WTC11 (cell line): ENCODE measurements at places on chromosomes 12 and 14. TPM values are rescaled to one million over a fixed set of nuclear protein-coding genes. Genes with fewer than 3 reads are reported as not detected.

Gene SLC2A13
- 12.5 to 15.3 TPM (median 13.1 TPM) in 3 replicates for total RNA-seq

Gene FAM186B
- 0.16 to 0.39 TPM (median 0.21 TPM) in 3 replicates for total RNA-seq

DNA sequence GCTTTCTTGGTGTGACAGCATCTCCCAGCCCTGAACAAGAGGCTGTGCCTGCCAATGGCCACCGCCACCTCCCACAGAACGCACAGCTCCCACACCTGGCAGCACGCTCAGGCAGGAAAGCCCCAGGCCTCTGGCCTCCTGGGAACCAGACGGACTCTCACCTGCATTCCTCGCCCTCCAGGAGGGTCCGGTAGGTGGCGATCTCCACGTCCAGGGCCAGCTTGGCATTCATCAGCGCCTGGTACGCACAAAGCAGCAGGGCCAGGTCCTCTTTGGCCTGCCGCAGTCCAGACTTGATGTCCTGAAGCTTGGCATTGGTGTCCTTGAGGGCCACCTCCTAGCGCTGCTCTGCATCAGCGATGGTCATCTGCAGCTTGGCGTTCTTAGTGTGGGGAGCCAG lies 12.1 kb upstream of the KRT77 start:
- peak overlapping the region; percentile 47 for H3K4me3 ChIP-seq
- H3K4me1 ChIP-seq = 0 out of 2 replicates have a peak, but pooled peaks cover 6% of the 10 kb centered on the region
- H3K36me3 ChIP-seq = no peaks in the 10 kb centered on the region
- peaks cover 53% of the 10 kb centered on the region for H3K27me3 ChIP-seq
- H3K27ac ChIP-seq = no peak overlapping the region

DNA sequence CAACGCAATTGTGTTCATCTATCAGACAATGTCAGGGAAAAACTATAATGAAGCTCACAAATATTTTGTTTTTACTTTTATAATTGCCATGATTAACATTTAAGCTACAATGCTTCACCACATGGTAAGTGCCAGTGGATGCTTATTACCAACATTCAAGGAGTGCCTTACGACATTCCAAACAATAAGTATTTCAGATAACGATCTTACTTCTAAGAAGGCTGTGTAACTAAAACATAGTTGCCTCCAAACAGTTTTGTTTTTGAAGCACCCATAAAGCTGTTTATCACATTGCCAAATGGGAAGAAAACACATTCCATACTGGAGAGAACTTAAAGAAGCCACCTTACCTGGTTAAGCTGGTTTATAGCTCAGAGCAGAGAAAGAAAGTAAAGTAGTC lies 78.8 kb downstream of the RPS6KA5 start:
- H3K27me3 ChIP-seq = no peaks in the 10 kb centered on the region
- no peak for DNase-seq

- peaks cover 23% of the 10 kb centered on the region for H3K4me1 ChIP-seq
- H3K27me3 ChIP-seq = peaks cover 4% of the 10 kb centered on the region
- no peak for DNase-seq
- peaks cover 14% of the 10 kb centered on the region for H3K36me3 ChIP-seq
- no peak overlapping the region for H3K4me3 ChIP-seq
Observed at GRCh38 chr12:76003355-76003638, 28.3 kb downstream of the PHLDA1 start.

DNA sequence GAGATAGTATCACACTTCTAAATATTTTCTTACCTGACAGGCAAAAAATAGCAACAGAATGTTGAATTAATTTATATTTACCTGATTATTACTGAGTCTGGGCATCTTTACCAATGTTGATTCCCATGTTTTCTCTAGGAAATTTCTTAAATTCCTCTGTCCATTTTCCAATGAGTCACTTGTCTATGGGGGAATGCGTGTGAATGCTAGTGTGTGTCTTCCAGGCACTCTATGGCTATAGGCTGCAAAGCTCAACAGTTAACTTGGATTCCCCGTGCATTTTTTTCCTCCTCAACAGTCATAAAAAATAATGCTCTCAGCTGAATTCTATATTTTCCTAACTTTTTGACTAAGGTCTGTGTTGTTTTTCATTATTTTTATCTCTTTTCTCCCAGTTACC lies 1385.8 kb upstream of the FLRT2 start:
- H3K4me3 ChIP-seq = no peak overlapping the region
- no peak overlapping the region for H3K27ac ChIP-seq
- H3K36me3 ChIP-seq = no peaks in the 10 kb centered on the region
- 0 out of 2 replicates have a peak, but pooled peaks cover 2% of the 10 kb centered on the region for H3K4me1 ChIP-seq
- H3K27me3 ChIP-seq = no peaks in the 10 kb centered on the region
- DNase-seq = no peak

DNA sequence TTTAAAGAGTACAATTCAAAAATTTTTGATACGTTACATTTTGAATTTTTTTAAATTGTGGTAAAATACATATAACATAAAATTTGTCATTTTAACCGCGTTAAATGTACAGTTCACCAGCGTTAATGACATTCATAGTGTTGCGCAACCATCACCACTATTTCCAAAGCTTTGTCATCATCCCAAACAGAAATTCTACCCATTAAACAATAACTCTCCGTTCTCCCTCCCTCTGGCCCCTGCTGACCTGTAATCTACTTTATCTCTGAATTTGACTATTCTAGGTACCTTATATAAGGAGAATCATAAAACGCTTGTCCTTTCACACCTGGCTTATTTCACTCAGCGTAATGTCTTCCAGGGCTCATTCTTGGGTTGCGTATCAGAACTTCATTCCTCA lies 69.1 kb upstream of the DYNC1H1 start:
- no peaks in the 10 kb centered on the region for H3K4me1 ChIP-seq
- H3K27ac ChIP-seq = no peak overlapping the region
- no peaks in the 10 kb centered on the region for H3K27me3 ChIP-seq
